ENCODE measurements at places on chromosomes 16 and 17.
A peak's percentile ranks its signal among the peaks of the same experiment; 100 is the strongest.

DNA sequence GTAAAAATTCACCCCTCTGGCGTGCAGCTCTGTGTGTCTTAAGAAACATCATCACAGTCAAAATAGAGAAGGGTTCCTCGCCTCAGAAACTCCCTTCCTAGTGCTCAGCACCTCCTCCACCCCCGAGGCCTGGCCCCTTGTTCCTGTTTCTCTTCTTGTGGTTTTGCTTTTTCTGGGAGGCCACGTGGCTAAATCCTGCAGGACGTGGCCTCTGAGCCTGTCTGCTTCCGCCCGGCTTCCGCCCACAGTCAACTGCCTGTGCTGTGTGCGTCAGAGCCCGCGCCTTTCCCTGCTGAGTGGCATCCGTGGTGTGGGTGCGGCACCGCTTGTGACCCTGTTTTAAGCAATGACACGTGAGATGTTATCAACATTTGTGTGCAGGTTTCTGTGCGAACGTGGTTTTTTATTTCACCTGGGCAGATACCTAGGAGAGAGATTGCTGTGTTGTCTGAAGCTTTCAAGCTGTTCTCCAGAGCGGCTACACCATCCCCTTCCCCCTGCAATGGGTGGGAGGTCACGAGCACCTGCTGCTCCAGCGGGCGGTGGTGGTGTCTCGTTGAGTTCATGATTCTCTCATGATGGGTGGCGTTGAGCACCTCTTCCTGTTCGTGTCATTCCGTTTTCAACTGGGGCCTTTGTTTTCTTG, 21.7 kb downstream of the ACSF3 start:
- DNase-seq, result peak; percentile 75

GRCh38 chr16:29024278-29024677, 39.4 kb downstream of the LAT start:
- no peak for DNase-seq

DNA sequence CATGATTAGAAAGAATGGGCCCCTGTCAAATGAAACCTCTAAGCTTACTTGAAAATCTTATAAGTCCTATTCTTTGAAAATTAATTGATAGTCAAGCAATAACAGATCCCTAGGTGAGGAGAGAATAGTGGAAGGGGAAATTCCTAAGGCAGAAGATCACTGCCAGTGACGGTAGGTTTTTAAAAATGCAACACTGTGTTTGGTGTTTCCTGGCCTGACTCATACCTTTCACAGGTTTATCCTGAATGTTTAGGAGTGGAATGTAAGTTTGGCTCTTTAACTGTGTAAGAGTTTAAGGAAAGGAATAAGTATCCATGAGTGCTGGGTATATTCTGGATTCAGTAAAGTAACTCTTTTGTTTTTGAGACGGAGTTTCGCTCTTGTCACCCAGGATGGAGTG, 23.8 kb downstream of the HAPSTR1 start:
- DNase-seq, result no peak

DNA sequence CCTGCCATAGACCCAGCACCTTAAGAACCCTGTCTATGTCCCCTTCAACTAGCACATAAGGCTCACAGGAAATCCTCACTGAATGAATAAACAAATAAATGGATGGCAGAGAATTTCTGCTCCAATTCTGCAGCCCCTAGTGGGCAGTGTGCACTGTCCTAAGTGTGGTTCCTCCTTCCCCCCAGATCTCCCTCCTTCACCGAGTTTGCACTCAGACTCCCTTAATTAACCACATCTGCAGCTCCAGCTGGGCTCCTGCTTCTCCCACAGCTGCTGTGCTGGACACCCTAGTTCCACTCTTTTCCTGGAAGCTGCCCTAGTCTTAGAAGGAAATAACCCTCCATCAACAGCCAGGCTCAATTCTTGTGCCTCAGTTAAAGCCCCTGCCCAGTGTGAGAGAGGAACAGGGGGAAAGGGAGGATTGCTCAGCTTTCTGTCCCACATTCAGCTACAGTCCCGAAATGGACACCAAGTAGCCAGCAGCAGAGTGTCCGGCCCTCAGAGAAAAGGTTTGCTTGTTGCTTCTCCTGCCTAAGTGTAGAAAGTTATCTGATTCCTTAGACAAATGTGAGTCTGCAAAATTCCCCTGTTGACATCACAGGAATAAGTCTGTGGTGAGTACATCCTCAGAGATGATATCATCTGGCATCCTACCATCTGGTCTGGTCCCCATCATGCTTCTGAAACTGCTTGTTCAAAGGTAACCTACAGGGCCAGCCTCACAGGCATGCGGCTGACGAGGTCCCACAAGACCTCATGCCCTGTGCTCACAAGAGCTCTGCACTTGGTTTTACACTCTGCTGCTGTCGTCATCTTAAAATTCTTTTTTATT, 12.3 kb downstream of the LRRC3C start:
- DNase-seq, result no peak

GRCh38 chr16:30903596-30903995, 7.2 kb downstream of the CTF1 start:
- DNase-seq, result no peak

DNA sequence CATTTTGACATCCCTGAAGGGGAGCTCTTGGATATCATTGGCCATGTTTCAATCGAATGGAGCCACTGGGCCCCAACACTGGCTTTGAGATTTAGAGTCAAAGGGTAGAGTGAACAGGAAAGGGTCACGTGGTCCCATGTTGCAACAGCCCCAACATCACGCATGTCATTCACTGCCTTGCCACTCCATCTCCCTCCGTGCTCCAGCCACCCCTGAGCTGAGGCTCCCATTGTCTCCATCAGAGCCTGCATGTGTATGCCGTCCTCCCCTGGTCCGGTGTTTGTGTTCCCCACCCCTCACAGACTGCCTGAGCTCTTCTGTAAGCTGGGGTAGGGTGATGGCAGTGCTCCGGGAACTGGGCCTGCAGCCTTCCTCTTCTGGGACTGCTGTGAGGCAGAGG, 12.1 kb downstream of the NFE2L1 start:
- no peak for DNase-seq

DNA sequence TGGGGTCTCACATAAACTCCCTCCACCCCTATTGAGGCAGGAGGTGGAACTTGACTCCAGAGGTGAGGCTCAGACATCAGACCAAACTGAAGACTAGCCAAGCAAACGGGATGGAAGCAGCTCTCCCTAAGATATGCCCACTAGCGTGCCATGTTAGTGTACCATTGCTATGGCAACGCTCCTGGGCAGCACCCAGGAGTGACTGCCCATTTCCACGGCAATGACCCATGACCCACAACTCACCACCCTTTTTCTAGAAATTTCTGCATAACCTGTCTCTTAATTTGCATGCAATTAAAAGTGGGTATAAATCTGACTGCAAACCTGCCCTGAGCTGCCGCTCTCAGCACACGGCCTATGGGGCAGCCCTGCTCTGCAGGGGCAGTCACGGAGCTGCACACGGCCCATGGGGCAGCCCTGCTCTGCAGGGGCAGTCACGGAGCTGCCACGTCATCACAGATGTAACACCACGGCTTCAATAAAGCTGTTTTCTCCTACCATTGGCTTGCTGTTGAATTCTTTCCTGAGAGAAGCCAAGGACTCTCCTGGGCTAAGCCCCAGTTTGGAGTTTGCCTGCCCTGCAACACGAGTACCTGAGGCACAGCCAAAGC, 164.3 kb downstream of the RBFOX3 start:
- no peak for DNase-seq

GRCh38 chr17:75540923-75541503, 15.5 kb downstream of the LLGL2 start:
- no peak for DNase-seq

GRCh38 chr17:76405607-76405966, 21.2 kb downstream of the SPHK1 start:
- no peak for DNase-seq

- DNase-seq, result no peak
Measured at GRCh38 chr16:54324716-54325115, 38.1 kb upstream of the IRX3 start.

- no peak for DNase-seq
Measured at GRCh38 chr17:80957461-80957941, 34.1 kb upstream of the CHMP6 start.

GRCh38 chr17:8320262-8320661, 10.2 kb downstream of the ARHGEF15 start:
- DNase-seq, result no peak

GRCh38 chr17:70653850-70654249, 484.5 kb downstream of the KCNJ2 start:
- DNase-seq, result no peak

DNA sequence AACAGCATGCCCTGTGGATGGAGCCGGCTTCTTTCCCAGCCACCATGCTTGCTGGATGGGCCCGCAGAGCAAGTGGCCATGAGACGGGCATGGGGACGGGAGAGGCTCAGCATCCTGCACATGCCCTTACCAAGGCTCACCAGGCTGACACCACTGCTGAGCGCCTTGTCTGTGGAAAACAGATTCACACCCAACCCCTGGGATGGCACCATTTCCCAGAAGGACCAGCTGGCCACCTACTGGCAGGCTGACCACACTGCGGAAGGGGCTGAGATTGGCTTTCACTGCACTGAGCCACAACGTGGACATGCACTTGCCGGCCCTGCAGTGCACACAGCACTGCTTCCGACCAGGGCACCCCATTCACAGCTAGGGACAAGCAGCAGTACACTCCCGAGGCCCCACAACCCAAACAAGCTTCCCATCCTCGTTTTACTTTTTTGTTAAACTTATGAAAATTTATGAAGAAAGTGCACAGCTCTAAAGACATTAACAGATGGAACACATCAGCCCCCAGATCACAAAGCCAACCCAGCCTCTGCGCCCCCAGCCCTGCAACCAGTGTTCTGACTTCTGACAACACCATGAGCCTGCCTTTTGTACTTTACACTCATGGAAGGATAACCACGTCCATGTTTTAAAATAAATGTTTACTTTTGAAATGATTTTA, 13.9 kb upstream of the KRTAP17-1 start:
- DNase-seq, result no peak

- DNase-seq, result no peak
Measured at GRCh38 chr17:43648916-43649315, 12.8 kb downstream of the MEOX1 start.

DNA sequence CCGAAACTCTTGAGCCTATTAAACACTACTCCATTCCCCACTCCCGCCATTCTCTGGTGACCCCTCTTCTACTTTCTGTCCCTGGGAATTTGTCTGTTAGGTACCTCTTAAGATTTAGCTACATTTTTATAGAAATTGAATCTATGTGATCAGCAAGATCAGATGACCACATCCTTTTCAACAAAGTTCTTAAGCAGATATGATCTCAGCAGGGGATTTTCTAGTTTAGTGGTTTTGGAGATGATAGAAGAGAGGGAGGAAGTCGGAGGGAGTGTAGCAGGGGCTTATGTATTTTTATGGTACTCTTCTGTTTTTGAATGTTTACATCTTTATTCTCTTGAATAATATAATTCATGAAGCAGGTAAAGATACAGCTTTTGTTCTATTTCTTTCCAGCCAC, 40.8 kb downstream of the RPA1 start:
- DNase-seq, result no peak

DNA sequence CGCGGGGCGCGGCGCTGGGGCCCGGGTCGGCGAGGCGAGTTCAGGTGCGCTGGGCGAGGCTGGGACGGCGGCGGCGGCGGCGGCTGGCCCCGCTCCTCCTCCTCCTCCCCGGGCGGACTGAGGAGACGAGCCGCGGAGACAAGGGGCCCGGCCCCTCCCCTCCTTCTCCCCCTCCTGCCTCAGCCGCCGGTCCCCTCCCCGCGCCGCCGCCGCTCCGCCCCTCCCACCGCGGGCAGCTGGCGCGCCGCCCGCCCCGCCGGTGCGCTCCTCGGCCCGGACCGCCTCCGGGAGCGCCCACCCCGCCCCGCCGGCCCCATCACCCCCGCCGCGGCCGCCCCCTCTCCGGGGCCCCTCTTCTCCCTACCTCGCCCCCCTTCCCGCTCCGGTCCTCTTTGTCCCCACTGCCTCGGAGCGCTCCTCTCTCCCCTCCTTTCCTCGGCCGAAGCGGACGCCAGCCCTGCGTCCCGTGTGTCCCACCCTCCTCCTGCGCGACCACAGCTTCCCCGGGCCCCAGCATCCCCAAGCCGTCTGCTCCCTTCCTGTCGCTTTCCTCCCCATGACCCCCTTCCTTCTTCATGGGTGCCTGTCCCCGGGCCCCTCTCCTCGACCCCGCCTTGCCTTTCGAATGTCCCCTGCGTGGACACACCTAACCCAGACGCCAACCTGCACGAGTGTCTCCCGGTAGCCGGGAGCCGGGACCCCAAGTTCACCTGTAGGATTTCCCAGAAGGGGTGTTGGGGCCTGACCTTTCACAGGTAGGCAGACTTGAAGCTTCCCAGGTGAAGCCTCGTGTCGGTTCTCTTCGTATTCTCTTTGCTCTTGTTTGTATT, at the start of gene TOX3:
TSS of gene TOX3 (minus strand) at position 140 of the 830 bp plus-strand sequence. CDS start 420 bp downstream, outside the sequence.
- no peak for DNase-seq

- DNase-seq, result no peak
Measured at GRCh38 chr17:20189302-20189701, 180.1 kb downstream of the SPECC1 start.

GRCh38 chr17:43753493-43754129, 5.0 kb downstream of the SOST start:
- no peak for DNase-seq

DNA sequence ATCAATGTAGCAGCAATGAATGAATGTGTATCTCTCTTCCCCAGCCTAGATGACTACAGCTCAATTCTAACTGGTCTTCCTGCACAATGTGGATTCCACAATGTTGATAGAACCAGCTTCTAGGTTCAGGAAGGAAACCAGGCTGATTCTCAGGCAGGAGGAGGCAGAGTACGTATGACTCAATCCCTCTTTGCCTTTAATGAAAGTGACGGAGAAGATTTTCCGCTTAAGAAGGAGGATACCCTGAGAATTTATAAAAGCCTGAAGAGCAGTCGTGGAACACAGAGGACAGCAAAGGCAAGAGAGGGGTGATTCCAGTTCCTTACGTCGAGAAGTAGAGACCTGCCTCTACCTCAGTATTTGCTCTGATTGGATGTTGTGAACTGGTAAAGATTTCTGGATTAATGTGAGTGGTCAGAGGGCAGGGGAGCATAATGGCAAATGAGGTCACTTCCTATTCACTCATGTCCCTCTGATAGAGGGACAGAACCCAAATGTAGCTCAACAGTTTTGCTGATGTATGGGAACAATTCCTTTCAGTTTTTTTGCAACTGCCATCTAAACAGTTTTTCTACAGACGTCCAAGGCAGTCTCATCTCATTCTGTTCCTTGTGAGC, 15.0 kb upstream of the SLC16A11 start:
- no peak for DNase-seq

GRCh38 chr17:703081-703875, 11.4 kb downstream of the VPS53 start:
- DNase-seq, result no peak

GRCh38 chr17:49600949-49601348, 25.3 kb downstream of the NXPH3 start:
- DNase-seq, result no peak

All from stimulated activated CD8-positive, alpha-beta memory T cell treated with anti-CD3 and anti-CD28 coated beads, Interleukin-2, amount 100 ng/mL, for 1 hour (primary cell).